Cortex of kidney (tissue), 1 donor: ENCODE measurements at places on chromosomes 1 and 21.

GRCh38 chr1:77888781-77889642 is 588 bp downstream of the NEXN start:
- DNase-seq: no peak

- no peak for DNase-seq
Measured at GRCh38 chr1:232435729-232436128, 194.2 kb downstream of the SIPA1L2 start.

- DNase-seq: no peak
Measured at GRCh38 chr1:10877894-10878293, 81.4 kb upstream of the CASZ1 start.

DNA sequence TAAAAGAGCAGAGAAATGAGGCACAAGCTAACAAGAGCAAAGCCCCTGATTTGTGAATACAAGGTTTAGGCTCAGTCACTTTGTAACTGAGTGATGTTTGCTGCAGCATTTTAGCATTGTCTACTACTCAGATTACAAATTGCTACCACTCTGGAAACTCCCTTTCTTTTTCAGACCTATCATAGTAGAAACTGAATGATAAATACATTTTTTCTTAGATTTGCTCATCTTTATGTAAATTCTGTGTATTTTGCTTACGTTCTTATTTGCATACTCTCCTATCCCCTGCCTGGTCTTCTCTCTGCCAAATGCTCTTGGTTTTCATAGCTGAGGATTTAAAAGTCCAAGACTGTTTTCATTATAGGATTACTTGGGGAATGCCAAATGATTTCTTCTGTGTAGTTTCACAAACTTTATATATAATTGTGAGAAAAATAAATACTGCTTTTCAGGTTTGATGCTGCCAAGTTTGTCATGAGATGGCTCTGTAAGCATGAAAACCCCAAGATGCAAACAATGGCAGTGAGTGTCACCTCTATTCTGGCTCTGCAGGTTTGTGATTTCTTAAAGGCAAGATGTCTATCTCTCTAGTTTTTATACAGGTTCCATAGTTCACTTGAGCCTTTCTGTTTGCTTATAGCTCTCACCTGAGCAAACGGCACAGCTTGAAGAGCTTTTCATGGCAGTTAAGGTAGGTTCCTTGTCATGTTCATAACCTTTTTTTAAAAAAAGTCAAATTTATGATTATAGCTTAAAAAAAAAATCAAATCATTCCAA is 24.7 kb downstream of the ZYG11A start:
- no peak for DNase-seq

DNA sequence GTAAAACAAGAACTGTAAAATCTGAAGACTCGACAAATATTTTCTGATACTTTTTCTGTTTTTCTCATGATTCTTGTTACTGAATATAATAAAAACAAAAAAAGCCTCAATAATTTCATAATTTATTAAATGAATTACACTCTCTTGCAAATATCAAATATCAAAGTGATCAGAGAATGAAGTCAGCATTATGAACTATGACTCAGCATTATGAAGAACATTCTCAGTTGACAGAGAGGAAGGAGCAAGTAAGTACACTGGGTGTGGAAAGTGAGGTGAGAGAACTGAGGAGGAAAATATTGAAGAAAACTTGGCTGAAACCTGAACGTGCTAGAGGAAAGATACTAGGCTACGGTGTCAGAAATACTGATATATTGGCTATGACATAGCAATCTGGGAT is 529.5 kb downstream of the KCNT2 start:
- DNase-seq: no peak

GRCh38 chr1:176897350-176898236 is 266.9 kb downstream of the ASTN1 start:
- no peak for DNase-seq

GRCh38 chr21:42570841-42571387 is 57.3 kb downstream of the SLC37A1 start:
- DNase-seq: no peak

GRCh38 chr1:3312898-3313575 is 141.4 kb upstream of the ARHGEF16 start:
- no peak for DNase-seq

DNA sequence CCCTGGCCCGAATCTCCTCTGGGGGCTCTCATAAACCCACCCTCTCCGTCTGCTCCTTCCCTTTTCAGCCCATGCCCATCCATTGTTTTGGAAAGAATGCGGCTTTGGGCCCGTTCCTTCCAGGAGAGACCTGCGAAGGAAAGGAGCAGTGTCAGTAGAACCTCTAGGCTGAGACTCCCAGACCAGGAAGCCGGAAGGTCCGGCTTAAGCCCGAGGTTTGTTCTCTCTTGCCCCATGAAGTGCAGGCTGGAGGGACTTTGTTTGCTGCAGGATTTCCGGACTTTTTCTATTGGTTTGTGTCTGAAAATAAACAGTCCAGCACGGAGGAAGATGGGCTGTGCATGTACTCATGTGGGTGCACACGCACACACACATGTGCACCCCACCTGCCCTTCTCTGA is 49.8 kb downstream of the ELK4 start:
- DNase-seq: no peak

GRCh38 chr1:226002667-226003501 is 3.7 kb upstream of the SDE2 start:
- no peak for DNase-seq

DNA sequence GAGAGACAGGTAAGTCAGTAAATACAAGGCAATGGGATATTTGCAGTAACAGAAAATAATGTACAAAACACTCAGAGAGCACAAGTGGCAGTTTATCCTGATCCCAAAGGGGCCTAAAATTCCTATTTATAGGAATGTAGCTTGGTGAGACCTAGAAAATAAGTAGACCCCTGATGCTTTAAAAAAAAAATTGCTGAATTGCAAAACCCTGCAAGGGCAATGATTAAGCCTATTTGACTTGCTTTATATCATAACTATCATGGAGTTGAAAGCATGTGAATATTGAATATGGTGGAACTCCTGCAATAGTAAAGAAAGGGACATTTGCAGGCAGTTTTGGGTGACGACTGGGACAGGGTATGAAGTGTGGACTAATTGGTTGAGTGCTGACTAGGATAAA is 101.9 kb upstream of the C1orf21 start:
- DNase-seq: no peak

- no peak for DNase-seq
Measured at GRCh38 chr1:116286541-116286971, 86.5 kb upstream of the ATP1A1 start.

GRCh38 chr1:109499661-109500536 is 6.0 kb downstream of the CYB561D1 start:
- DNase-seq: no peak
